ENCODE measurements at places on chromosomes 5 and 9.

DNA sequence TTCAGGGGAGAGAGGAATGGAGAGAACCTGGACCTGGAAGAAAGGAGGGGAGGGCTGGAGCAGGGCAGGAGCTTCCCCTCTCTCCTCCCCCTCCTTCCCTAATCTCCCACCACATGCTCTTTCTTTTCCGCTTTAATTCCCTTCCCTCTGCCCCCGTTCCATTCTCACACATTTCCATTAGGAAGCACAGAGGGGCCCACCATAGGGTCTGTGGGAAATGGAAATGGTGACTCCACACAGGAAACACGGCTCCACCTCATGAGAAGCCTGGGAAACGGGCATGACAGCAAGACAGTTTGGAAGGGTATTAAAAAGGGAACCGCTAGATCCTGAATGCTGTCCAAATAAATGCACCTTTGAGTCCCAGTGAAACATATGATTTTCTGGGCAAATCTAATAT lies 64.9 kb upstream of the ENTREP1 start:
- DNase-seq = no peak

- DNase-seq = no peak
Measured at GRCh38 chr9:121717141-121717991, 65.9 kb downstream of the DAB2IP start.

DNA sequence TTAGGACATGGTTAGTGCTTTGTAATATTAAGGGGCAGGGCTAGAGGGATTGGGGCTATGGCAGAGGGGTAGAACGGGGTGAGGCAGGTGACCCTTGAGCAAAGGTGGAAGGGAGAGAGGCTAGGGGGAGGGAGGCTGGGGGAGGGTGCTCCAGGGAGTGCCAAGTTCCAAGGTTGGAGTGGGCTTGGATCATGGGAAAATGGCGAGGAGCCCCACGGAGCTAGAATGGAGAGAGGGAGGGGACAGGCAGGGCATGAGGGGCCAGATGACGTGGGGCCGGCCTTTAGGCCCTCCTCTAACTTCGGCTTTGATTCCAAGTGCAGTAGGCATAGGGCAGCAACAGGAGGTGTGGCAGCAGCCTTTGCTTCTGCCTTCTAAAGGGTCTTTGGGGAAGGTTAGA lies 171.8 kb upstream of the PANK3 start:
- DNase-seq = no peak

GRCh38 chr9:37904445-37905130 lies 661 bp upstream of the SLC25A51 start:
- no peak for DNase-seq

- DNase-seq = no peak
Measured at GRCh38 chr9:134945509-134946275, 28.0 kb upstream of the FCN1 start.

DNA sequence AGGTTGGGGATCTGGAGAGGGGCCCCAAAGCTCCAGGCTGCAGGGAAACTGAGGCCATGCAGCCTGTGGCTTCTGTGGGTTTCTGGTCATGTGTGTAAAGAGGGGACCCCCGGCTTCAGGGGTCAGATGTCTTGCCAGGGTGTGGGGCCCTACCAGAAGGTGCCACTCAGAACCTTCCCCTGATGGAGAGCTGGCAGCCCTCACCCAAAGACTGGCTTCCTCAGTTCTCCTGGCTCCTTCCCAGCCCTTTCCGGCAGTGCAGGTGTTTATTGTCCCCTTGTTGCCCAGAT lies 11.6 kb upstream of the LAMC3 start:
- DNase-seq = no peak

DNA sequence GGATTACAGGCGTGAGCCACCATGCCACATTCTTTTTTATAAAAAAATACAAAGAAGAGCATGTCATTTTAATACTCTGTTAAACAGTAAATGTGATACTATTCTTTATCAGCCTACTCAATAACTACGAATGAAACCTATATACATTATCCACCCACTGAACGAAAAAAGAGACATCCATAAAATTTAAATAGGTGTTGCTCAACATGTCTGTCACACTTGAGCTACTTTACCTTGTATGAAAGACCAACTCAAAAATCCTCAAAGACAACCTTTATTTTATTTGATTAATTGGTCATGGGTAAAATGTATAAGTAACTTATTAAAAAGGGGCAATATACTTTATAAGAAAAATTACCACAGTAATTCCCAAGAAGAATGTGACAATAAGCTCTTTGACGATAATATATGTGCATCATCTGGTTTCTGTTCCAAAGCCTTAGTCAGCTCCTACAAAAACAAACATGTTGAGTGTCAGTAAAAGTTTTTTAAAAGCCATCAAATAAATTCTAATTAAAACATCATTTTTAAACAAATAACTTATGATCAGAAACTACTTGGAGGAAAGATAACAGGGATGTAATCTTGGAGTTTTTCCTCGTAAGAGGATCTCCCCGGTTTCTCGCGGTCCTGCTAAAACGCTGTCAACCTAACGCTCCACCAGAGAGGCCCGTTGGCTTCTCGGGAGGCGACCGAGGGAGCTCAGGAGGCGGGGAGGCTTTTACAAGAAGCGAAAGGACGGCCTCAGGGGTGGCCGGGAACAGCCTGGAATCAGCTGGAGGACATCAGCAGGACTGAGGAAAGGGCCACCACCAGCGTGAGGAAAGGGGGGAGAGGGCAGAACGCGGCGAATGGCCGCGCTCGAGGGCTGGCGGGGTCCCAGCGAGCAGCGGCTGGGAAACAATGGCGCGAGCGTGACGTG lies 13.5 kb upstream of the ANKRD18B start:
- DNase-seq = peak; percentile 51

DNA sequence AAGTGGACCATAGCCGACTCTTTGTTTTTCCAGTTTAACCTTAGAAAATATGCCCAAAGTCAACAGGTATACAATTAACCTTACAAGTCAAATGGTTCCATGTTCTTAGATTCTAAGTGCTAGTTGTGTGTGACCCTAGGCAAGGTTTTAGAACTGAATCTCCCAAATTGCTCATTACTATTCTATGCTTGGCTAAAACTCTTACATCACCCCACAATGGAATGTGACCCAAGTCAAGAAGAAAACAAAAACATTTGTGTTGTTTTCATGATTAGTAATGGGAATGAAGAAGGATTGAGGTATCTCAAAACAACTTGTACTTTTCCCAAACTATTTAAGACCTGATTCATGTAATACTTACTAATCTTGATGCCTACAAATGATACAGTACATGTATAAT lies 159.2 kb downstream of the ARRDC3 start:
- DNase-seq = no peak

GRCh38 chr5:388266-389196 lies 54.4 kb upstream of the EXOC3 start:
- no peak for DNase-seq

DNA sequence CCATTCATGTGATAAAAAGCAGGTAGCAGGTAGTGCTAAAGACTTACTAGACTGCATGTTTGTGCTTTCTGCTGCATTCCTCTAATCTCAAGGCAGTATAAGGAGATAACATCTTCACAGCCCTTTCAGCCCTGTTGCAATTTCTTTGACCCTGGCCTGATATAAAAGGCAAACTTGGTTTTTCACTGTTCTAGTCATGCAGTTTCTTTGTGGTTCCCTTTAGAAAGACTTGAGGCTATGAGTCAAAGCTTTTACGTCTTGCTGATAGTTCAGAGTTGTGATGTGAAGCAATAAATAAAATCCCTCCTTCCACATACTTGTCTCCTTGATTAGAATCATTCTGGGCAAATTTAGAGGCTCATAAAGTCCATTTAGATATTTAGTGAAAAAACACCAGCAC lies 88.6 kb upstream of the CDKN2B start:
- DNase-seq = no peak

DNA sequence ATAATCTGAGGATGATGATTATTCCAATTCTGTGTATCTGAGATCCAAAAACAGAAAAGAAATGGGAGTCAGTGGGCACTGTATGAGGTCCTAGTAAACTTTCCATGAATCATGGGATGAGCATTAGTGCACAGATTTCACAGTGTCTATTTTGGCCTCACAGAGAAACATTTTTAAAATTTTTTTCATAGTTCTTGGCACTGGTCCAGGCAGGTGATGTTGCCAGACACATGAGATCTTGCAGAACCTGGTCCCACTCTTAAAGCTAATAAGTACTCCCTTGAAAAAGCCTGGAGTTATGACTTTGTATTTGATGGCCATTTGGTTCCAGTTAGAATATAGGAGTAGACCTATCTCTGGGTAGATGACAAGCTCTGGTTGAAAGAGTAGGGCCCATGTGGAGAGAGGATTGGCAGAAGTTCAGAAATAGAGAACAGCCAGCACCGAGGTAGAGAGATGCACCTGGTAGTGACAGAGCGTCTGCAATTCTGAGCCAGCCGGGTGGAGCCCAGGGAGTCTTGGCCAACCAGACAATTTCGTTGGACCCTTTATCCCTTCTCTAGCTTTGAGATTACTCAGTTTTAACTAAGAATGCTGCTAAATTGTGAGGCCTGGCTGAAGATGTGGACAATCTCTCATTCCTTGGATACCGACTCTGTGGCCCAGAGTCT lies 6.3 kb upstream of the TNFSF15 start:
- DNase-seq = no peak

DNA sequence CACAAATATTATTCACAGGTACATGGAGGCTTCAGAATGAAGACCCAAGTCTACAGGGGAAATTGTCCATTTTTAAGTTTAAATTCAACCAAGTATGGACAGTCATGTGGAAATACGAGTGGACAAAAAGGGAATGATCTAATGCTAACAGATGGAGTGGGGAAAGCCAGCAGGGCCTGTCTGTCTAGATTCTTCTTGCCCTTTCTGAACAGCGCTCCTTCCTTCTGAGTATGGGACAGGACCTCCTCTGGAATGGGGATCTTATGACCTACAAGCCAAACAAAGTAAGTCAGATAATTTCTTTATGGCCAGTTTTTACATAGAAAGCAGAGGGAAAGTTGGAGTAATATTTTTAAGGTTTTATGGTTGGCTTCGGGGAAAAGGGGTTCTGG lies 119.8 kb upstream of the NEK6 start:
- no peak for DNase-seq

DNA sequence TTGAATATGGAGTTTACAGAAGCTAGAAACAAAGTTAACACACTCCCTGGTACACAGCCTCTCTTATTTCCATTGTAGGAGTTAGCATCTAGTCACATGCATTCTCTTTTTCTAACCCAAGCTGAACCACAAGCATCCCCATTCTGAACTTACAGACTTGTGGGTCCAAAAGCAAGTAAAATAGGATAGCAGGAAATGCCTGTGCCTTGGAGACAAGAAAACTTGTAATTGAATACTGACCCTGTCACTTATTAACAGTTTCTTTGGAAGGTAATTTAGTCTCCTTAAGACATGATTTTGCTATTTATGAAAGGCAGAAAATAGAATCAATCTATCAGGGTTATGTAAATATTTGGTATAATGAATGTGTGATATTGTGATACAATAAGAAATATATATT lies 353.6 kb downstream of the TLE4 start:
- DNase-seq = no peak

GRCh38 chr9:70085241-70085640 lies 41.6 kb downstream of the MAMDC2 start:
- no peak for DNase-seq

- no peak for DNase-seq
Measured at GRCh38 chr5:5622806-5623205, 200.3 kb downstream of the ICE1 start.

- DNase-seq = peak; percentile 57
Measured at GRCh38 chr9:127455324-127455992, 4.1 kb downstream of the LRSAM1 start.

- no peak for DNase-seq
Measured at GRCh38 chr9:27352457-27353165, 55.7 kb upstream of the EQTN start.

- DNase-seq = no peak
Measured at GRCh38 chr9:96021551-96022444, 146.3 kb downstream of the ERCC6L2 start.

- no peak for DNase-seq
Measured at GRCh38 chr9:93066978-93067603, 8.6 kb downstream of the SUSD3 start.

- DNase-seq = no peak
Measured at GRCh38 chr9:137688725-137689124, 69.9 kb downstream of the EHMT1 start.

DNA sequence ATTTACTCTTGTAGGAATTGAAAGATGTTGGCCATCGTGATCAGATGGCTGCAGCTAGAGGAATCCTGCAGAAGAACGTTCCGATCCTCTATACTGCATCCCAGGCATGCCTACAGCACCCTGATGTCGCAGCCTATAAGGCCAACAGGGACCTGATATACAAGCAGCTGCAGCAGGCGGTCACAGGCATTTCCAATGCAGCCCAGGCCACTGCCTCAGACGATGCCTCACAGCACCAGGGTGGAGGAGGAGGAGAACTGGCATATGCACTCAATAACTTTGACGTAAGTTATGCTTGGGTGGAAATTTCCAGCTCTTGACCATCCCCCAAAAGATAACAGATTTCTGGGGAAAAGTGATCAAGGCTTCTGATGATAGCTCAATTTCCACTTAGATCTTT lies 50.6 kb downstream of the LRRTM2 start:
- DNase-seq = no peak

Measured in A549 (cell line).